ENCODE measurements at places on chromosomes 5 and 9. TPM values are rescaled to one million over a fixed set of nuclear protein-coding genes. Genes with fewer than 3 reads are reported as not detected.

The FAM153A gene
- total RNA-seq = not detected

The SLC25A2 gene
- not detected for total RNA-seq

The TMC1 gene
- total RNA-seq = 0.05 TPM

The CER1 gene
- not detected for total RNA-seq

The PLK2 gene
- total RNA-seq = 95.9 TPM

The SLC45A2 gene
- total RNA-seq = not detected

The ZNF367 gene
- total RNA-seq = 5.1 TPM

The ENHO gene
- 1.3 TPM for total RNA-seq

The CDC14B gene
- 10.1 TPM for total RNA-seq

The PRUNE2 gene
- not detected for total RNA-seq

The OGN gene
- not detected for total RNA-seq

The RETREG1 gene
- 2.3 TPM for total RNA-seq

Data from A549 treated with CpdA at 1 μM for 4 hours (cell line).